Breast epithelium (tissue), 4 donors: ENCODE measurements at places on chromosomes 4 and X. TPM values are rescaled to one million over a fixed set of nuclear protein-coding genes. Genes with fewer than 3 reads are reported as not detected.

- DNase-seq, result no peak
Measured at GRCh38 chrX:140572724-140573123, 67.9 kb upstream of the SOX3 start.

The CFAP99 gene
- total RNA-seq, result 2.0 TPM

GRCh38 chr4:100016191-100016590 lies 66.1 kb upstream of the H2AZ1 start:
- DNase-seq, result no peak

The PNMA6A gene
- total RNA-seq, result 0.73 TPM
